ENCODE measurements at places on chromosomes 5 and 9.

DNA sequence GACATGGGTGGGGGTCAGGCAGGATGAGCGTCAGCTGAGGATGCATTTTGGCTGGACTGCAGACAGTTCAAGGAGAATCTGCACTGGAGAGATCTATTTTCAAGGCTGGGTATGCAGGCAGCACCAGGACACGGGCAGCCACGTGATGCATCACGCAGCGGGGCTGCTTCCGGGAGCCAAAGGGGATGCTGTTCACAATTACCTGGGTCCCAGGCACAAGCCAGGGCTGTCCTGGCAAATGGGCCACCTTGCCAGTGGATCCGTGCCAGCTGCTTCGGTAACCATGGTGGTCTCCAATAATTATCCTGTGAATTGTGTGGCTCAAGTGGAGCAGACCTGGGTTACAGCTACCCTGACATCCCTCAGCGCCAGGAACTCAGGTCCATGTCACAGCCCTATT is 17.5 kb downstream of the DBH start:
- no peak for DNase-seq

DNA sequence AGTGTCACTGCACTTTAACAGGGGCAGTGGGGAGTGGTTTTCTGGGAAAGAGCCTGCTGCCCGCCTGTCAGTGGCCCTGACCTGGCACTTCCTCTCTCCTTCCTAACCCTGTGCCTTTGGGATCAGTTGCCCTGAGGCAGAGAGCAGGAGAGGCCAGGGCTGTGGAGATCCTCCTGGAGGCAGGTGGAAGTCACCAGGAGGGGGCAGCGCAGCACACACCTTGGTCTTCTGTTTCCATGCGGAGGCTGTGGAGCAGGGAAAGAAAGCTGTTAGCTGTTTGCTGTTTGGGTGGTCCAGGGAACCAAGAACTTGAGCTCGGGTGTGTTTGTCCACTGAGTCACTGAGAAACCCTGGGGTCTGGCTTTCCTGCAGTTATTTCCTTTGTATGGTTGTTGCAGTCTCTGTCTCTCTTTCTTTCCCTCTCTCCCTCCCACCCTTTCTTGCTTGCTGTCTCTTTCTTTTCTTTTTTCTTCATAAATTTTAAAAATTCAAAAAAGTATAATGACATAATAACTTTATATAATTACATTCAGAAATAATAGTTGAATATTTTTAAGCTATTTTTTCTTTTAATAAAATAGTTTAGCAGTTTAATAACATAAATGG is 28.1 kb downstream of the NTRK2 start:
- DNase-seq, result no peak

DNA sequence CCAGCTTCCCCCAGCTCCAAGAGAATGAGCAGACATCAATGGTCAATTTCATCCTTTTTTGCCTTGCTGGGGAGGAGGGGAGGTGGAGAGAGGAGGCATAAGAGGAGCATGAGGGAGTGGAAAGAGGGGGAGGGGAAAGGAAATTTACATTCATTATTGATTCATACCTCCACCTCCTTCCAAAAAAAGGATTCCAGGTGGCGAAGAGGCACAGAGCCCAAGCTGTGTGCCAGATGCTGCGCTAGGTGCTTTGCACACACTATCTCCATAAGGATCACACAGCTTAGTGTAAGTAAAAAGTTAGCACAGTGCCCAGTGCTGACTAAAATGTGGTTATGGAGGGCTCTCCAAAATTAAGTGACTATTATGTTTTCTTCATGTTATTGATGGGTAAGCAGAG is 11.0 kb downstream of the ASTN2 start:
- DNase-seq, result no peak

- DNase-seq, result no peak
Measured at GRCh38 chr9:133945314-133945975, 46.7 kb downstream of the VAV2 start.

DNA sequence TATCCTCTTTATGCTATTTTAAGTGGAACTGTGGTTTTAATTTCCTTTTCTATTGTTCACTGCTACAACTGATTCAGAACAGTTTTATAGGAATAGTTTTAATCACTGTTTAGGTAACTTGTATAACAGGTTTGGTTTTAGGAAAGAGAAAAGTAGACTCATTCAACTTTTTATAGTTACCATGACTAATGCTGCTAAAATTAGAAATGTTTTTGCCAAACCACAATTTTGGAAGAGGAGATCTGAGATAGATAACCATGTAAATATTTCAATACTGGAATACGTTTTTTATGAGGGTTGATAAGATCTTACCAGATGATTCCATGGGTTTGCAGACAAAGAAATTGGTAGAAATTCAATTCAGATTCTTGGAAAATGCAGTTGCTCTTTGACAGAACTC is 404.6 kb upstream of the ARRDC3 start:
- no peak for DNase-seq

- DNase-seq, result no peak
Measured at GRCh38 chr9:2720179-2720654, 2.9 kb downstream of the KCNV2 start.

DNA sequence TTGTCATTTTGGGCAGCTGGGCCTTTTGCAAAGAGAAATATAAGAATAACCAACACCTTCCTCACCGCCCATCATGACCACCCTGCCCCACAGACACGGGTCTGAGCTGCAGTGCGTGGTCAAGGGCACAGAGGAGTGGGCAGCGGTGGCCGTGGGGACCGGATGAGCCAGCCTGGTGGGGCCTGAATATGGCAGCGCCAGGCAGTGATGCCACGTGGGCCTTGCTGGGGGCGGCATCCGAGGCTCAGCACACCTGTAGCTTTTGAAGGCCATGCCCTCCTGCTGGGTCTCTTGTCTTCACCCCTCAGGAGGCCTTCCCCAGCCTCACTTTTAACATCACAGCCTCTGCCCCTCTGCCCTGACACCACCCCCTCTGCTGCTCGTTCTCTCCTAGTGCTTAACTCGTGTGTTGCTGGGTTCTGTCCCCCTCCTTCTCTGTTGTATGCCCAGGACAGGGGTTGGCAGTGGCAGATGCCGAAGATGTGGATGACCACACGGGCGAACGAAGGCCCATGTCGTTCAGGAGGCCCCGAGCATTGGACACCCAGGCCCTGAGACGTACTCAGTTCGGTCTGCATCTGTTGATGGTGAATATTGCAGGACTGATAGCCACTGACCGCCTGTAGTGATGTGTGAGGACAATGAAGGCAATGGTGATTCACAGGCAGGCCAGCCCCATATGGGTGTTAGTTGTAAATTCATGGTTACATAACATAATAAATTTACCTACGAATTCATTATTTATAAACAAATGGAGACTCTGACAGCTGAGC is 46.0 kb downstream of the AHRR start:
- DNase-seq, result no peak

- peak; percentile 80 for DNase-seq
Measured at GRCh38 chr5:179818746-179819295, 1.9 kb upstream of the SQSTM1 start.

- no peak for DNase-seq
Measured at GRCh38 chr5:149793256-149793550, 63.1 kb downstream of the PPARGC1B start.

- no peak for DNase-seq
Measured at GRCh38 chr9:28234894-28235277, 661.6 kb upstream of the C9orf72 start.

DNA sequence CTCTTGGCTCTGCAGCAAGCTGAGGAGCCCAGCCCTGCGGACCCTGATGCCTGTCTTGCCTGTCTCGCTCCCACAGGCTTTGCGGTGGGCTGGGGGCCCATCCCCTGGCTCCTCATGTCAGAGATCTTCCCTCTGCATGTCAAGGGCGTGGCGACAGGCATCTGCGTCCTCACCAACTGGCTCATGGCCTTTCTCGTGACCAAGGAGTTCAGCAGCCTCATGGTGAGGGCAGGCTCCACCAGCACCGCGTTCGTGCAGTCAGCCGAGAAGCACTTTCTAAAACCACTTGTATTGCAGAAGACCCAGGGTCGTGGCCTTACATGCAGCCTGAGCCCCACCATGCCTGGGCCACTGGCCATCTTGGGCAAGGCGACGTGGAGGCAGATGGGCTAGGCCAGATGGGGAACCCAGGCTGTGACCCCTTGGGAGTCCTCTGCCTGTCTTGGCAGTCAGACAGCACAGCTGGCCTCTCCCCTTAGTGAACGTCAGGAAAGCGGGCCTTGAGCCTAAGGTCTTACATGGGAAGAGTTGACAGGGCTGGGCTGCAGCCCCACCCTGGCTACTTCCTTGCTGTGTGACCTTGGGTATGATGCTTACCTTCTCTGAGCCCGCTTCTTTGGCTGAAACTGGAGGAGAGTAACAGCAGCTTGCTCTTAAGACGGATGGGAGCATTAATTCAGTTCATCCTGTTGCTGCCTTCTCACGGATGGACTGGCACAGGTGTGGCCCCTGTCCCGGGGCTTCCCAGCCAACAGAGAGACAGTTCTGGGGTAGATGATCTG is 8.6 kb downstream of the SLC2A8 start:
- DNase-seq, result no peak

All from activated T-helper 2 cell treated with anti-CD3 and anti-CD28 coated beads, Interferon-gamma antibody, Interleukin-2, Interleukin-4, amounts not matched to agents 10 μg/mL and 5 μg/mL and 100 μg/mL, durations not matched to agents 14 hours and 24 hours and 36 hours (primary cell).